ENCODE measurements at places on chromosomes 7 and 10.

DNA sequence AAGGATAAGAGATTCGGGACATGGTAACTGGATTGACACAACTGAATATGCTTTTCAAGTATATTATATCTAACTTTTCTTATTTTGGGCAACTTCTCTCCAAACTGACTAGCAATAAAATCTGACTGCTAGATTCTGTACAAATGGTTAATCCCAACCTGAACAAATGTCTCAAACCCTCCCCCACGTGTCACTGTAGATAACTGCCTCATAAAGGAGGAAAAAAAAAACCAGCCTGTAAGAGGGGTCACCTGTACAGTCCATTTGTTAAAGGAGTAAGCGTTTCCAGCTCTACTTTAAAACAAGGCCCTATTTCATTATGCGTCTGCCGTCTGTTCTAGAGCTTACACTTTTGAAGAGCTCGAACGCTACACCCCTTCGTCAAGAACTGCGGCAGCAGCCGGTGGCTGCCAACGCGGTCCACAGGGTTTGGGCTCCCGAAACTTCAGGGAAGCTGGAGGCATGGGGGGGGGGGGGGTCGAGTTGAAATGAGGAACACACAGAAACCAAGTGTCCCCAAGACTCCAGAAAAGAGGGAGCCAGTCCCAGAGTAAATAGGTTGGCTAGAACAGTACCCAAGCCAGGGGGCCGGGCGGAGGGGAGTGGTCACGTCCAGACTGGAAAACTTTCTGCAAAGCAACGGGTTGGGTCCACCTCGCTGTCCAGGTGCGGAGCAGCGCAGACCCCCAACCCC lies 492 bp downstream of the COG5 start:
- no peak for DNase-seq

DNA sequence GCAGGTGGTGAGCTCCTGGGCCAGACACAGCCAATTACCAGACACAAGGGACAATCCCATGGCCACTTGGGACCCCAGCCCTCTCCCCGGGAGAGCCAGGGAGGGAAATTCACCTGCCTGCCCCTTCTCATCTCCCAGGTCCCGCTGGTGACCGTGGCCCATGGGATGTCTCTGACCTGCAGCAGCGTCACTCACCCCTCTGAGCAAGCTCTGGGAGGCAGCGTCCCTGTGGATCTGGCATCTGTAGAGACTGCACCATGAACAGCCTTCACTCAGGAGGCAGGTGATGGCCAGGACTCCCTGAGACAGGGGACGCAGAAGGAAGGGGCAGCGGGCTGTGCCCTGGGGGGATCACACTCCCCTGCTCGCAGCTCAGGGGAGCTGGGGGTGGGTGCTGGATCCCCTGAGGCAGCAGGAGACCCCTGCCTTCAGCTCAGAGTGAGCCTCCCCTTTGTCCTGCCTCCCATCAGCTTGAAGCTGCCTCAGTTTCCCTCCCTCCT lies 90.8 kb downstream of the FOXL3 start:
- DNase-seq: no peak

DNA sequence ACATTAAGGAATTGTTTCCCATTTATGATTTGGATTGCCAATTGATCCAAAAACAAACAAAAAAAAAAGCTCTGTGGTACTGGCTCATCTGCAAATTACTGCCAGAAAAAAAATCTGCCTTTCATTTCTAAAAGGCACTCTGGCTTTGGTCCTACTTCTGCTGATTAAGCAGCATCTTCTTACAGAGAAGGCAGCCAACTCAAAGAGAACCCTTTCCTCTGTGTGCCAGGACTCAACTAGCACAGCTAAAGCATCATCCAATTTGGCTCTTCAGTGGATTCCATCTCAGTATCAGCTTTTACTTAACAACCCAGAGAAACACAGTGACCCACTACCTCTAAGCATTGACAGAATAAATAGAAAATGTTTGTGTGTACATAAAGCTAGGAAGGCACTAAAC lies 80.6 kb downstream of the GSAP start:
- DNase-seq: no peak

- DNase-seq: no peak
Observed at GRCh38 chr10:124715439-124715838, 28.7 kb downstream of the FAM53B start.

DNA sequence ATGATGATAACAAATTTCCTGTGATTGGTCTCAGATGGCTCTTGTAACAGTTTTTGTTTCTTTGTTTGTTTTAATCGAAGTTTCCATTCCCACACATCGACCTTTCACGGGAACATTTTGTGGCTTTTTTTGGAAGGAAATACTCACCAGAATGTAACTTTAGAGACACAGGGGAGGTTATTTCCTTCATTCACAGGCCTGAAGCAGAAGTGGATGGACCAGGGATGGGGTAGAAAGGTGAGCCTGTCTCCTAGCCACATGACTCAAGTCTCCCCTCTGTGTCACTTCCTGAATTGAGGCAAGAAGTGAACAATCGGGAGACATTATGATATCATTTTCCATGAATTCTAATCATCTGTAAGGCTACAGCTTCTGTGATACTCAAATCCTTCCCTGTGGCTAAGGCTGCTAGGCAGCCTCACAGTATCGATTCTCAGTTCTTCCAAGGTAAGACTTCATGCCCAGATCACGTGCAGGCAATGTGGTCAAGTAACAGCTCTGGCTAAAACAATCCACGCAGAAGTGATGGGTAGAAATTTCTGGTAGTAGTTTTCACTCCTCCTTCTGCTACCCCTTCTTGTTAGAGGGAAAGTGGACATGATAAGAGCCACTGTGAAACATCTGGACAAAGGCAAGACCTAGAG lies 203.9 kb upstream of the NEBL start:
- no peak for DNase-seq

- DNase-seq: no peak
Observed at GRCh38 chr10:53606981-53607380, 834.4 kb upstream of the MBL2 start.

DNA sequence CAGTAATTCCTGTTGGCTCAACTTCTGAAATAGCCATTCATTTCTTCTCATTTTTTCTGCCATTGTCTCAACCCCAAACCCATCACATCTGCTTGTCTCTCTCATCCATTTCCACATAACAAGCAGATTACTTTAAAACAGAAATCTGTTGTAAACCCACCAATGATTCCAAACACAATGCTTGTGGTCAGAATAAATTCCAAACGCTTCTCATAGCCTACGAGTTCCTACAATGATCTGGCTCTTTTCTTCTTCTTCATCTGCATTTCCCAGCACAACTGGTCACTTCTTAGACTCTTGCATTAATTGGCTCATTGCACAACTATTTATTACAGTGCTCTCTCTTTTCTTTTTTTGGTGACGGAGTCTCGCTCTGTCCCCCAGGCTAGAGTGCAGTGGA lies 364.1 kb downstream of the GATA3 start:
- DNase-seq: no peak

DNA sequence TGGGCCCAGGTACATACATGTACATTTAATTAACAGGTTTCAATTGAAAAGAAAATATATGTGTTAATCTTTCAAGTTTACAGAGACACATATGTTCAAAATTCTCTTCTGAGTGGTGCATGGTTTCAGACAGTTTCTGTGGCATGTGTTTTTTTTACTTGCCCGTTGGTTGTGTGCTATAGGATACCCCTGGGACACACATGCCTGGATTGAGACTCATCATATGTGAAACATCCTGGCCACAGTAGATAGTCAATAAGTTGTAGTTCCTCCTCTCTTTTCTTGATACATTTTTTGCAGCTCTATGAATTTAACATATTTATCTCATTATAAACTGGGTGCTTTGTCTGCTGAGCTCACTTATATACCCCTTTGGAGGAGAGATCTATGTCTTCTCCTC lies 207.8 kb upstream of the CTBP2 start:
- DNase-seq: no peak

DNA sequence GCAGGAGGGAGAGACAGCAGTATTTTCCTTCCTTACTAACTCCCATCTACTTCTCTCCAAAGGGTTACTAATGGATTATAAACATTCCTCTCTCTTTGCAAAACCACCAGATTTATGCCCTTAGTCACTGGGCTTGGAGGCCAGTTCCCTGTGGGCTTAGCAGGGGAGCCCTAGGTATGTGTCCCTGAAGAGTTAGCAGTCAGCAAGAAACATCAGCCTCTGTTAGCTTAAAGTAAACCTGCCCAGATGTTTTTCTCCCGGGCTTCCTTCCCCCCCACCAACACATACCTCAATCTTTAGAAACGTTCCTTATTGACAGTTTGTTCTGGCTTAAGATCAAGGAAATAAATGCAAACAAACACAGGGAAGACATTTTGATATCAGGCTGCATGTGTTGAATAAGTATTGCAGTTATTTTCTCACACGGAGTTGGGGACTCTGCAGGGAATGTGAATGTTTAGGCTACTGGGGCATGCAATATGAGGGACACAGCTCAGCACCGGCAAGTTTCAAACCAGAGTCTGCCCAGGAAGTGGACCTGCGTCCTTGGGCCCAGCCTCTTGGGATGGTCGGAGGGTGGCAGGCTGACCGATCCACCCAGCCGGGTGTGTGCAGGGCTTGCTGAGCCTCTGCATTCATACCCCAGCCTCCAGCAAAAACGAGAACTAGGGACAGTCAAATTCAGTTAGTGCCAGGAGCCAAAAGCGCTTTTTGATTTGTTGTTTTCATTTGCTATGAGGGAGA lies 252.0 kb upstream of the GRB10 start:
- no peak for DNase-seq

DNA sequence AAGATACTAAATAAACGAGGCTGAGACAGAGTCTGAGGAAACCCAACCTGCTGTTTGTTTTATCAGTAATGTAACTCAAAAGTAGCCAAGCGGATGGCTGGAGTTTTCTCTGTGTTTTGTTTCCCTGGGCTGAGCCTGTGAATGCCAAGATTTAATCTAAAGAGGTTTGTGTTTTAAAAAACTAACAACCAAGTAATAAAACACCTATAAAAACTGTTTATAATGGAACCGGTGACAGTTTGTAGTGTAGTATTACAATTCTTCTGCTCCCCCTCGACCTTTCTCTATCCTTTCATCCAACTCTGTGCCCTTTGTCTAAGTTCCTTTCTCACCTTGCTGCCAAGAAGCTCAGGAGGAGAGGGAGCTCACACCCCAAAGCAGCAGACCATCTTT lies 2.6 kb upstream of the KAT6B start:
- no peak for DNase-seq

GRCh38 chr7:2526659-2527504 lies 7.3 kb downstream of the LFNG start:
- no peak for DNase-seq

- DNase-seq: no peak
Observed at GRCh38 chr7:153301936-153302335, 542.4 kb downstream of the ACTR3B start.

DNA sequence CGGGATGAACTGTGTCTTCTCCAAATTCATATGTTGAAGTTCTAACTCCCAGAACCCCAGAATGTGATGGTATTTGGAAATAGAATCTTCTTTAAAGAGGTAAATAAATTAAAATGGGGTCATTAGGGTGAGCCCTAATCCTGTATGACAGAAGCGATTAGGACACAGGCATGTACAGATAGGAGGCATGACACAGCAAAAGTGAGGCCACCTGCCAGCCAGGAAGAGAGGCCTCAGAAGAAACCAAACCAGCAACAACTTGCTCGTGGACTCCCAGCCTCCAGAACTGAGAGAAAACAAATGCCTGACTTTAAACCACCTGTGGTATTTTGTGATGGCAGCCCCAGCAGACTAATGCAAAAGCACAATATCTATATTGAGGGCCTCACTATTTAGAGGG lies 214.3 kb downstream of the NEBL start:
- no peak for DNase-seq

DNA sequence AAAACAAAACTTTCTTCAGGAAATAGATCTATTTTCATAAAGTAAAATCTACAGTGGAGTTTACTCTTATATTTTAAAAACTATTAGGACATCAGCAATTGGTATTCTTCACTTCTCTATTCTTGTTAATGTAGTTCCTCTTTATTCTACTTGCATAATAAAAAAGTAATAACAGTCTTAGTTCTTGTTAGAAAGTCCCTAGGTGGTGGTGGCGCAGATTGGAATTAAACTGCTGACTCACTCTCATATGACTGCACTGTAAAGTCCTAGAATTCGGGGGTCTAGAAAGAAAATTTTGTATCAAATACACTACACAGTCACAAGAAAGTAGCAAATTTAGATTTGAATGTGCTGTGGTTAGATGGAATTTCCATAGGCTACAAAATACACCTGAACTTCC lies 44.6 kb upstream of the TES start:
- no peak for DNase-seq

- DNase-seq: no peak
Observed at GRCh38 chr7:101248276-101248675, 3.4 kb upstream of the FIS1 start.

DNA sequence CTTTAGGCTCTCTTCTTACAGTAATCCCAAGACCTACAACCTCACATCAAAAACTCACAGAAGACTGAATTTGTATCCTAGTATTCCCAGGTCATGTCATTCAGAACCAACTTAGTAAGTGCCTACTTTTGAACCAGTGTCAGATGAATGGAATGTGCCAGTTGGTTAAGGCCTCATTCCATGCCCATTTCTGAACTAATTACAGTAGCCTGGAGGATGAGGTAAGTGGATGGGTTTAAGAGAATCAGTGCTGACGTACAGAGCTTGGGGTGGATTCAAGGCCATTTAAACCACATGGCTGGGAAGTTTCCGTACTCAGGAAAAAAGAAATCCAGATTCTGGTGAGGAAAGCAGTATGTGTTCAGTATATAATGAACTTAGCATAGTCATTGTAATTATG lies 21.9 kb upstream of the FOXP2 start:
- no peak for DNase-seq

GRCh38 chr10:118545381-118545780 lies 50.1 kb downstream of the PRLHR start:
- DNase-seq: no peak

- DNase-seq: no peak
Observed at GRCh38 chr7:3978839-3979238, 677.8 kb downstream of the SDK1 start.

DNA sequence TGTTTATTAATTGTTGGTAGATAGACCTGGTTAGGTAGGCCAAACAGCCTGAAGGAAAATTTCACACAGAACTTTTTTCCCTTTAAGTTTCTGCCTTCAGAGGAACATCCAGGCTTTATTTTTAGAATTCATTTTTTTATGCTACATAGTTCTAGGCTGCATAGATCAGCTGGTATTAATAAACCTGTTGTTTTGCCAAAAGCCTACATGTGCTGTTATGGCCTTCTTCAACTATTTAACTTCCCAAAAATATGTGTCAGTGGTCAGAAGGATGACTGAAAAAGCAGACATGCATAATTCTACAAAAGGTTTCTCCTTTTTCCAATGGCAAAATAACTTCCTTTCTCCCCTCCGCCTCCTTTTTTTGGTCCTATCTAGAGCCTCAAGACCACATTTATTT lies 303.0 kb upstream of the DKK1 start:
- DNase-seq: no peak

DNA sequence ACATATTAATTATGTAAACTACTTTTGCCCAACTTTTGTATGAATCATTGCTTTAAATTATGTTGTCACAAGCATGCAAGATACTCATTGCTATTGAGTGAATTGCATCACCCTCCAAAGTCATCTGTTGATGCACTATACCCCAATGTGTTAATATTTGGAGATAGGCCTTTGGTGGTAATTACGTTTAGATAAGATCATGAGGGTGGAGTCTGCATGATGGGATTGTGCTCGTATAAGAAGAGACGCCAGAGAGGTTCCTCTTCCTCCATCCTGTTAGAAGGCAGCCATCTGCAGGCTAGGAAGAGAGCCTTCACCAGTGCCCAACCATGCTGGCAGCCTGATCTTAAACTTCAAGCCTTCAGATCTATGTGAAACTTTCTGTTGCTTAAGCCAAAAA lies 95.3 kb upstream of the MAGI2 start:
- DNase-seq: no peak

GRCh38 chr7:24595671-24596418 lies 22.6 kb downstream of the PALS2 start:
- DNase-seq: no peak

GRCh38 chr10:63266391-63267316 lies 133.5 kb downstream of the NRBF2 start:
- no peak for DNase-seq

Measured in naive thymus-derived CD8-positive, alpha-beta T cell (primary cell).